ENCODE measurements at places on chromosomes 7 and 10.
A peak's percentile ranks its signal among the peaks of the same experiment; 100 is the strongest.

DNA sequence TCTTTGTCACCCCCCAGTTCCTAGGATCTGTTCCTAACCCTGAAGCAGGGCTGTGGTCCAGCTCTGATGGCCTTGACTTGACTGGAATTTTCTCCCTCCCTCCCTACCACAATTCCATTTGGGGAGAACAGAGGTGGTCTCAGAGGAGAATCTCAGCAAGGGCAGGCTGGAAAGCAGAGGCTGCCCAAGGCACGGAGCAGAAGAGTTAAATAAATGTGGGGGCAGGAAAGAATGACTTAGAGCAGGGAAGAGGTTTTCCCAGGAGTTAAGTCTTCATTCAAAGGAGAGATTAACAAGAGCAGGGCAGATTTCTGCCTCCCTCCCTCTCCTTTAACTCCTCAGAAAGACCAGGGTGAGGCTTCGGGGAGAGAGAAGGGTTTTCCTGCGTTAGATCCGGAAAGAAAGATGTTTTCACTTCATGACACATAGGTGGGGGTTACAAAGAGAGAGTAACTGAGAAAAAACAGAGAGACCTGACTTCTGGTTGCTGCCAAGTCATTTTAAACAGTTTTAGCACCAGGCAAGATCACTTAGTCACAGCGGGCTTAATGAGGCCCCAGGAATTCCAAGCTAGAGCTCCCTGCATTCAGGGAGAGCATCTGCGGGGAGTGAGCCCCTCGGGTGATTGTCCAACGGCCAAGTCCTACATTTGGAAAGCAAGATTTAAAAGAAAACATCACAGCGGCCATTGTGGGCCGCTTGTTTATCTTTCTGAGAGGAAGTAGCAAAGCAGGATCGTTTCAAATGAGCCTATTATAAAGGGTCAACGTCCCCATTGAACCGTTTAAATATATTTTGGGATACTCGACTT is 78.7 kb downstream of the ARHGAP22 start:
- no peak for DNase-seq
- H3K27me3 ChIP-seq = peaks cover 21% of the 10 kb centered on the region
- H3K36me3 ChIP-seq = no peaks in the 10 kb centered on the region
- no peak overlapping the region for H3K27ac ChIP-seq

- H3K27me3 ChIP-seq = no peaks in the 10 kb centered on the region
- DNase-seq = no peak
- H3K4me1 ChIP-seq = no peaks in the 10 kb centered on the region
- no peaks in the 10 kb centered on the region for H3K36me3 ChIP-seq
Measured at GRCh38 chr10:108410236-108410635, 1245.7 kb upstream of the SORCS1 start.

GRCh38 chr7:92848441-92848840 is 12.1 kb upstream of the CDK6 start:
- no peaks in the 10 kb centered on the region for H3K27me3 ChIP-seq
- H3K4me1 ChIP-seq = no peaks in the 10 kb centered on the region
- H3K36me3 ChIP-seq = no peaks in the 10 kb centered on the region
- DNase-seq = no peak
- no peak overlapping the region for H3K27ac ChIP-seq

- peak overlapping the region; percentile 85 for H3K27ac ChIP-seq
- peaks cover 87% of the 10 kb centered on the region for H3K4me1 ChIP-seq
- H3K27me3 ChIP-seq = no peaks in the 10 kb centered on the region
- H3K36me3 ChIP-seq = peaks cover 19% of the 10 kb centered on the region
- peak overlapping the region; percentile 51 for H3K4me3 ChIP-seq
Measured at GRCh38 chr10:32937911-32938424, 20.1 kb downstream of the ITGB1 start.

- H3K4me3 ChIP-seq = no peak overlapping the region
- DNase-seq = no peak
- no peaks in the 10 kb centered on the region for H3K27me3 ChIP-seq
- no peaks in the 10 kb centered on the region for H3K4me1 ChIP-seq
Measured at GRCh38 chr7:83861876-83862275, 212.9 kb upstream of the SEMA3E start.

- H3K4me1 ChIP-seq = no peaks in the 10 kb centered on the region
- H3K27ac ChIP-seq = no peak overlapping the region
- H3K4me3 ChIP-seq = no peak overlapping the region
- no peak for DNase-seq
- H3K36me3 ChIP-seq = no peaks in the 10 kb centered on the region
- H3K27me3 ChIP-seq = no peaks in the 10 kb centered on the region
Measured at GRCh38 chr10:3417096-3417495, 244.5 kb upstream of the PITRM1 start.

- DNase-seq = no peak
- H3K27ac ChIP-seq = peak overlapping the region; percentile 99
- peaks cover 80% of the 10 kb centered on the region for H3K4me1 ChIP-seq
- H3K4me3 ChIP-seq = peak overlapping the region; percentile 97
- no peaks in the 10 kb centered on the region for H3K36me3 ChIP-seq
Measured at GRCh38 chr10:89643431-89643811, 1.6 kb downstream of the PANK1 start.

DNA sequence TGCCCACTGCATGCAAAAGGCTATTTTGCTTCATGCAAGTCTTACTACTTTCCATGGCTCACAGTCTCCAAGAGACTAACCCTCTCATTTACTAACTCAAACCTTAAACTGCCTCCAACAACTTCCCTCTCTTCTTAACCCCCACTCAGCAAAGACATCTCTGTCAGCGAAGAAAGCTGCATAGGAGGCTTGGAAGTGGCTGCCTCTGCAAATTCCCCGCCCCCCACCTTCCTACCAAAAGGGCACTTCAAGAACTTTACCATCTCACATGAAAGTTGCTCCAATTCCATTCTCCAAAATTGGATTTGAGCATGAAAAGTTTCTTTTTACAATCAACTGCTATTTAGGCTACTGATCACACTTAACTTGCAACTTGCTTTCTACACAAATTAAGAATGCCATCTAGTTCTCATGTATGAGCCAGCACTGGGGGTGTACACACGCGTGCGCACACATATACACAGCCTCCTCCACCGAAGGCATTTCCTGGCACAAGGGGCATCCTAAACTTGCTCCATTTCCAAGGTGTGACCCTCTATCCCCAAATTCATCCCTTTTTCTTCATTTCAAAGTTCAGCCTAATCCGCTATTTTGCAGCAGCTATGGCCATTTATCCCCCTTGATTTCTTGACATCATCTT is 1.8 kb downstream of the CCDC6 start:
- no peak for DNase-seq
- peaks cover 61% of the 10 kb centered on the region for H3K4me1 ChIP-seq
- no peaks in the 10 kb centered on the region for H3K27me3 ChIP-seq

DNA sequence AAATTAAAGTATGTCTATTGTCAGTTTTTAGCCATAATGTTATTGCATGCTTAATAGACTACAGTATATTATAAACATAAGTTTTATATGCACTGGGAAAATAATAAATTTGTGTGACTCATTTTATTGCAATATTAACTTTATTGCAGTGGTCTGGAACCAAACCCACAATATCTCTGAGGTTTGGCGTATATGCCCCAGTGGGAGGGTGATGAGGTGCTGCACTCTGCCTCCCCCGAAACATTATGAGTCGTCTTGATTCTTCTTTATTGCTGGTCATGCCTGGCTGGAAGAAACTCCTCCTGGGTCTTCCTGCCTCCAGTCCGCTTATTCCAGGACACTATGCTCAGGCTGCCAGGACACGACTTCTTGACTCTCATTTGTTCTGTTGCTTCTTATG is 88.4 kb downstream of the MTPN start:
- peaks cover 12% of the 10 kb centered on the region for H3K4me1 ChIP-seq
- H3K27ac ChIP-seq = no peak overlapping the region
- no peak for DNase-seq
- no peak overlapping the region for H3K4me3 ChIP-seq
- H3K27me3 ChIP-seq = no peaks in the 10 kb centered on the region
- no peaks in the 10 kb centered on the region for H3K36me3 ChIP-seq

- no peaks in the 10 kb centered on the region for H3K27me3 ChIP-seq
- H3K4me1 ChIP-seq = peaks cover 5% of the 10 kb centered on the region
- DNase-seq = no peak
- peaks cover 21% of the 10 kb centered on the region for H3K36me3 ChIP-seq
- no peak overlapping the region for H3K4me3 ChIP-seq
Measured at GRCh38 chr10:96978621-96979154, 146.6 kb downstream of the LCOR start.

- H3K4me1 ChIP-seq = peaks cover 58% of the 10 kb centered on the region
- no peaks in the 10 kb centered on the region for H3K36me3 ChIP-seq
- peaks cover 100% of the 10 kb centered on the region for H3K27me3 ChIP-seq
- DNase-seq = no peak
- H3K4me3 ChIP-seq = peak within 1 kb of the TSS; percentile 59
- no peak within 1 kb of the TSS for H3K27ac ChIP-seq
Measured at GRCh38 chr7:122304319-122304975, at the start of gene FEZF1. Gene FEZF1 (minus strand): TSS chr7:122304750. CDS start chr7:122304437, 313 bp downstream.

DNA sequence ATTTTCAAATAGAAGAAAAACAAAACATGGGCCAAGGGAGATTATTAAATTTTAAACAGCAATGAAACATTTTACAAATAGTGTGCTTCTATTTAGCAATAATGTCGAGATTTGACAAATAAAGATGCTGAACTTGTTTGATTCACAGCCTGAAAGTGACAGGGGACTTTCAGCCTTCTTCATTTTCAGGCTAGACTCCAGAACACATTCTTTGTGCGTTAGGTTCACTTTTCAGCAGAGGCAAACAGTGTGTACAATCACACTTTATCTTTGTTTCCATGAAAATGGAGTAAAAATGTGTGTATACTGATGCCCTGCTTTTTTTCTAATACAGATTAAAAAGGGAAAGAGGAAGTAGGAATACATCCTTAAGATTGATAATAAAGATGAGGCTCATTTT is 35.6 kb downstream of the FAM171A1 start:
- H3K4me1 ChIP-seq = no peaks in the 10 kb centered on the region
- no peak for DNase-seq
- no peak overlapping the region for H3K4me3 ChIP-seq
- no peaks in the 10 kb centered on the region for H3K27me3 ChIP-seq
- H3K27ac ChIP-seq = peak overlapping the region; percentile 41

GRCh38 chr10:120492346-120492745 is 35.3 kb downstream of the PLPP4 start:
- no peak overlapping the region for H3K4me3 ChIP-seq
- H3K4me1 ChIP-seq = no peaks in the 10 kb centered on the region
- H3K27me3 ChIP-seq = peaks cover 15% of the 10 kb centered on the region
- no peak overlapping the region for H3K27ac ChIP-seq

DNA sequence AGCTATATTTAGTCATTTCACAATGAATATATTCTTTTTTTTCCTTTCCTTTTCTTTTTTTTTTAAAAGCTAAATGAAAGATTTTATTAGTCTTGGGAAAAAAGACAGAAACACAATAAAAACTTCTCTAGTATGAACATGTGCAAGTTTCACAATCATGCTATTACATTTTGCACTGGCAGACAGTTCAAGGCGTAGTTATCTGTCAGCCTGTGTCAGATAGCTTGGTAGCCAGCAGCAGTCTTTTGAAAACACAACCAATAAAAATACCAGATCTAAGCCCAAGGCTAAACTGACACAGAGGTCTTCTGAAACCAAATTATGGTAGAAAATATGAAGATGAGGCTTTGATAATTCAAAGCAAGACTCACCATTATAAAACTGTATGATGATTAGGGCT is 205.8 kb upstream of the TEX47 start:
- H3K27me3 ChIP-seq = no peaks in the 10 kb centered on the region
- H3K27ac ChIP-seq = no peak overlapping the region
- no peaks in the 10 kb centered on the region for H3K36me3 ChIP-seq
- H3K4me3 ChIP-seq = no peak overlapping the region
- DNase-seq = no peak

All from left ventricle myocardium inferior (tissue), 1 donor.